RPMI7951 (cell line): ENCODE measurements at places on chromosomes 1 and 21. TPM values are rescaled to one million over a fixed set of nuclear protein-coding genes. Genes with fewer than 3 reads are reported as not detected.

GRCh38 chr1:116312681-116313069 lies 60.4 kb upstream of the ATP1A1 start:
- DNase-seq: no peak

RNF2 gene
- 17.5 and 21.1 TPM in 2 replicates for total RNA-seq

- peak; percentile 18 for DNase-seq
Observed at GRCh38 chr1:9909234-9910046, 629 bp downstream of the CTNNBIP1 start.

DNA sequence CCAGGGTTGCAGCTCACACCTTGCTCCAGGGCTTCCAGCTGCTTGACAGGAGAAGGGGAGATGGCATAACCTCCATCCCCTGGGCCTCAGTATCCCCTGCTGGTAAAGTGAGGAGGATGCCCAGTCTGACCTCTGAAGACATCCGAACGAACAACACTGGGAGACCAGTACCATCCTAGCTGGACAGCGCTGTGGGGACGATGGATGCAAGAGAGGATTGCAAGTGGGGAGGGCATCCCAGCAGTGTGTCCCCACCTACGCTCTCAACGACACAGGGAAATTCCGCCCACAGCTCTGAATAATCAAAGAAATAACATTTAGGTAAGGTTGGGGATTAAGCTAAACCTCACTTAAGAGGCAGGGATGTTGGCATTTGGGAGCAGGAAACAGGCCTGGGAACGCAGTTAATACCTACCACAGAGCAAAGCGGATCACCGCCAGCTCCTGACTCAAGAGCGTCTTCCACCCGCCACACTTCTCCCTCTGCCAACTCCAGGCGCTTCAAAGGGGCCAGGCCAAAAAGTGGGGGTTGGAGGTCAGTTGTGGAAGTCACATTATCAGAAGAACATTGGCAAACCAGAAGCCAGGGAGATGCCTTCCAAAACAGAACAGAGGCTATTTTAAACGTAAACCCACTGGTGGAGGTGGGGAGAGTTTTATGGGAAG lies 47.6 kb downstream of the SSBP3 start:
- DNase-seq: no peak

LBR gene
- 26.1 and 38.2 TPM in 2 replicates for total RNA-seq

- no peak for DNase-seq
Observed at GRCh38 chr1:69294171-69294570, 273.6 kb upstream of the LRRC7 start.

GRCh38 chr1:110328700-110329099 lies 10.5 kb upstream of the RBM15 start:
- DNase-seq: no peak

- DNase-seq: peak; percentile 57
Observed at GRCh38 chr1:84571150-84571535, 3.1 kb downstream of the CTBS start.

CRYAA gene
- total RNA-seq: not detected in 2 replicates

- no peak for DNase-seq
Observed at GRCh38 chr1:171948511-171948910, 107.2 kb downstream of the DNM3 start.

GRCh38 chr1:7557301-7557891 lies 213.7 kb upstream of the VAMP3 start:
- DNase-seq: no peak

- no peak for DNase-seq
Observed at GRCh38 chr1:91120936-91121335, 99.1 kb upstream of the ZNF644 start.

DNA sequence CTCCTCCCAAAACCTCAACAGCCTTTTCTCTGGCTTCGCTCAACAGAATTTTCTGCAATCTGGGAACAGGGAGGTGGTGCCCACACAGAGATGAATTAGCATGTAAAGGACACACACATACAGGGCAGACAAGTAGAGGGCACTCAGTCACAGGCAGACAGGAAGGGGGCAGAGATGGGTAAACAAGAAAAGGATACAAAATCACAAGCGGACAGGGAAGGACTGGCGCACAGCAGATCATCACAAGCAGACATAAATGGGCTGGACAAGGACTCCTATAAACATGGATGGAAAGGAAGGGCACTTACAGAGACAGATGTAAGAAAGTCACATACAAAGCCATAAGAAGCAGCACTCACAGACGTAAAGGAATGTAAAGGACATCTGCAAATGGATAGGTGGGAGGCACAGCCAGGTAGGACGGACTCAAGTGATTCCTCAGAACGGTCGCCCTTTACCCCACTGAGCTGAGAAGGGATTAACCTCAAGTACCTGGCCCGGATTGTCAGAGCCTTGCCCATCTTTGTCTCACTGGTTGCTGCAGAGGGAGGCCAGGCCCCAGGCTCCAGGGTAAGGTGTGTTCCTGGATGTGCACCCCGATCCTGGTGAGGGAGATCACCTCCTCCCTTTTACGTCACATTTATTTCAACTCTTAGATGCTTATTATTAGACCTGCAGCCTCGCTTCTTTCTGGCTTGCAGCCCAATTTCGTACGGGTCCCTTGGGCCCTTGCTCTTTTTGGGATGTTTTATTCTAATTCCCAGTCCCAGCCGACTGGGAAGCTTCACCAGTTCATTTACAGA lies 836 bp upstream of the PRCC start:
- DNase-seq: no peak

- no peak for DNase-seq
Observed at GRCh38 chr1:43605157-43605556, 44.8 kb upstream of the KDM4A start.

DNA sequence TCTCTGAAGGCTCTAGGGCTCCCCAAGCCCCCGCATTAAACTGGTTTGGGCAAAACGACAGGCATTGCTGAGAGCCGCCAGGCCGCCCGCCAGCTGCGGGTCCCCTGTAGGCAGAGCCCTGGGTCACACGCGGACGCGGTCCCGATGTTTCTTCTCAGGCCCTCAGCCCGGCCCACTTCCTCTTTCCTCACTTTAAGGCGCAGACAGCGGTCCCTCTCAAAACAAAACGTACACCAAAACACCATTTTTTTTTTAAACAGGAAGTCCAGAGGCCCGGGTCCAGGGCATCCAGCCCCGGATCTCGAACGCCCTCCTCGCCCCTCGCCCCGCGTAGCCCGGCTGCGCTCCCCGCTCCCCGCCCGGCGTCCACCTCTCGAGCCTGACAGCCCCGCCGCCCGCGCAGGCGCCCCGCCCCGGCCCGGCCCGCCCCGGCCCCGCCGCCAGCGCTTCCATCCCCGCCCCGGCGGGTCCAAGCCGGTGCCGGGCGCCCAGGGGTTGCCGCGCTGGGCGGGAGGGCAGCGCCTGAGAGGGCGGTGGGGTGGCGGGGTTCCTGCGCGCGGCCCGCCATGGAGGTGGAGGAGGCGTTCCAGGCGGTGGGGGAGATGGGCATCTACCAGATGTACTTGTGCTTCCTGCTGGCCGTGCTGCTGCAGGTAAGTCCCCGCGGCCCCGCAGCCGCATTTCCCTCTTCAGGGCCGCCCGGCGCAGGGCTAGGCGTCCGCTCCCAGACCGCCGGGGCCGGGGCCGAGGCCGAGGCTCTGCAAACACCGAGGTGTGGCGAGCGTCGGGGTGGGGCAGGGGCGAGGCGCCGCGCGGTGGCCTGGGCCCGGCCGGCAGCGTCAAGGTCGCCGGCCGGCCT lies at the start of gene SLC22A15:
Gene SLC22A15 (plus strand): TSS at position 452 of the 859 bp plus-strand sequence. CDS start 115 bp downstream, at position 567.
- DNase-seq: peak; percentile 49

CTSS gene
- total RNA-seq: 39.2 and 40.1 TPM in 2 replicates

- DNase-seq: no peak
Observed at GRCh38 chr1:1035291-1035943, 15.5 kb downstream of the AGRN start.

- DNase-seq: peak; percentile 64
Observed at GRCh38 chr1:234756066-234756774, 146.2 kb upstream of the IRF2BP2 start.

DNAJB4 gene
- 40.1 and 53.8 TPM in 2 replicates for total RNA-seq

- no peak for DNase-seq
Observed at GRCh38 chr1:15874471-15874870, 27.0 kb downstream of the SPEN start.

GRCh38 chr1:185483664-185484450 lies 166.8 kb upstream of the IVNS1ABP start:
- peak; percentile 86 for DNase-seq

DNA sequence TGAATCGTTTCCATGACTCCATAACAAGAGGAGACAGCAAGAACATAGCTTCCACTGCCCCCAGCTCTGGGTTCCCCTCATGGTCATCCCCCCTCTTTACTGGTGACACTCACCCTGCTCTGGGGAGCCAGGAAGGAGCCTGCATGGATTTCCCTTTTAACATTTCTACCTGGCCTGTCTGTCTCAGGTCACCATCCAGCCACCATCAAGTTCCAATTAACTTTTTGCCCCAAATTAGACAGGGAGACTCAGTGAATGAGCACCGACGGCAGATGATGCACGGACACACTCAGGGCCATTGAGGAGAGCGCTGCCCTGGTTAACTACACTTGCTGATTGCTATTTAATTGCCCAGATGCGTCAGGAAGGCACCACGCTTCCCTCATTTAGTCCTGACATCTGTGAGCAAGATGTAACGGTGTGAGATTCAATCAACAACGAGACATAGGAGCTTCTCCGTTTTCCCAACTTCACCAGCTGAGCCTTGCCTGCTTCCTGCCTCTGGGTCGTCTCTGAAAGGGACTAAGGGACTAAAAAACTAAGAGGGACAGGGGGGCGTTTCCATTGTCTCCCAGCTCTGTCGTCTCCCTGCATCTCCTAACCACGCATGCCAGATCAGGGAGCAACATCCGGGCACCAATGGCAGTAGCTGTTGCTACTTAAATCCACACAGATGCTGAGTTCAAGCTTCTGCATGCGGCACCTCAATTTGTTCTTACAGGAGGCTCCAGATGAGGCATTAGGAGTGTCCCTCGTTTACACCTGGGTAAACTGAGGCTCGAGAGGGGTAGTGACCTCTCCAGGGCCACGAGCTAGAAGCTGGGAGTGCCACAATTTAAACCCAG lies 426.7 kb downstream of the NPHP4 start:
- DNase-seq: no peak

DNA sequence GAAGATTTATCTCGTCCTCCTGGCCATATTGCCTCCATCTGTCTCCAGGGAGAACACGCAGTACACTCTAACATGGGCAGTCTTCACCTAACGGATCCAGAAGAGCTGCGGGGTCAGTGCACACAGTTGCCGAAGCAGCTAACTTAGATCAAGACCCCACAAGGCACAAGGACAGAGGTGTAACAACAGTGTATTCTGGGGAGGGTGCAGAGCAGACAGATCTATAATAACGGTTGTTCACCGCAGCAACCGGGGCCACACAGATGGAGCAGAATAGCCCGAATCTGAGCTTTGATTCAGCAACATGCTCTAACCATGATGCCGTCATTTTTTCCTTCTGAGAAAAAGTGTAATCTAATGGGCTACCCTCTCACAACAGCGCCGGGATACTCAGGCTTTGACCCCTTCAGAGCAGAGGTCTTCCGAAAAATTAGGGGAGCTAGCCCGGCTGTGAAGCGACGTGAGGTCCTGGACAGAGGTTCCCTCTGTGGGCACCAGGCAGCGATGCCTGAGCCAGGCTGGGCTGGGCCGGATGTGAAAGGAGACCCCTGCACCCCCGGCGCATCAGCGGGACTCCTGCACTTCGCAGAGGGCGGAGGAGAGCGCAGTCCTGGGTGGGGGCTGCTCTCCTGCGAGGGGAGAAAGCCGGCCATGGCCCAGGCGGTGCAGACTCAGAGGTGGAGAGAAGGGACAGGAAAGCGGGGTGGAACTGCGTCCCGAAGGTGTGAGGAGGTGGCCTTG lies 57.5 kb downstream of the BCL9 start:
- peak; percentile 26 for DNase-seq

DNA sequence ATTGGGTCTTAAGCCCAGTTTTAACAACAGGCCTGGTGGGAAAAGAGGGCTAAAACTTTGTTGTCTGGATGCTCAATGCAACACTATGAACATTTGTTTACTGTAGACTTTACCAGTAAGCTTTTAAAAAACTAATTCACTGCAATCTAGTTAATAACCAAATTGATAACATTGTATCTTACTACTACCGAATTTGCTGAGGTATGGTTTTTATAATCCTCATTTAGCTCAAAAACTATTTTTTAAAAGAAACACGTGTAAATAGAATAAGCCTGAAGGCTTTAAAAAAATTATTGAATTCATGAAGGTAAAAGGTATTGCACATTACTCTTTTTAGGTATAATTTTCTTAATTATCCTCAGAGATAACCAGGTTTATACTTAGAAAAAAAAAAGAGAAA lies 500.6 kb downstream of the RWDD3 start:
- DNase-seq: no peak

DNA sequence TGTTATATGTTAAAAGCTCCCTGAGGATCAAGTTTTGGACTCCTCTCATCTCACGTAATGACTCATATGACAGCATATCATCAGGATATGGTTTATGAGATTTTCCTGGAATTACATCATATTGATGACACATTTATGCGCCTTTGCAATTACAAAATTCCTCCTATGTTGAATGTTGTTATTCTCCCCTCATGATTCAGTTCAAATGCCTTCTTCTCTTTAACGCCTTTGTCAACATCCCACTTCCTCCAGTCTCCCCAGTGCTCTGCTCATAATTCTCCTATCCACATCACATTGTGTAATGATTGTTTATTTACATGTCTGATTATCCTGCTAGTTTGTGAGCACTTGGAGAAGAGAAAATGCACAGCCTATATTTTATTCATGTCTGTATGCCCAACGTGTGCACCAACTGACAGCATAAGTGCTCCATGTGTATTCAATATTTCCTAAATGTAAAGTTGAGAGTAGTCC lies 80.9 kb upstream of the BACH1 start:
- DNase-seq: peak; percentile 74

GRCh38 chr1:153355445-153356071 lies 2.1 kb upstream of the S100A9 start:
- peak; percentile 61 for DNase-seq

DNA sequence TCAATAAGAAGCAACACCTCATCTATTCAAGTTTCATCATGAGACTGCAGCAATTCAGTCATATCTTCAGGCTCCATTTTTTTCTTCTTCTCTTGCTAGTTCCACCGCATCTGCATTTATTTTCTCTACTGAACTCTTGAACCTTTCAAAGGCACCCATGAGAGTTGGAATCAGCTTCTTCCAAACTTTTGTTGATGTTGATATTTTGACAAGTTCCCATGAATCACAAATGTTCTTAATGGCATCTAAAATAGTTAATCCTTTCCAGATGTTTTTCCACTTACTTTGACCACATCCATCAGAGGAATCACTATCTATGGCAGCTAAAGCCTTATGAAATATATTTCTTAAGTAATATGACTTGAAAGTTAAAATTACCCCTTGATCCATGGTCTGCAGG lies 434.3 kb downstream of the GPATCH2 start:
- DNase-seq: no peak

DNA sequence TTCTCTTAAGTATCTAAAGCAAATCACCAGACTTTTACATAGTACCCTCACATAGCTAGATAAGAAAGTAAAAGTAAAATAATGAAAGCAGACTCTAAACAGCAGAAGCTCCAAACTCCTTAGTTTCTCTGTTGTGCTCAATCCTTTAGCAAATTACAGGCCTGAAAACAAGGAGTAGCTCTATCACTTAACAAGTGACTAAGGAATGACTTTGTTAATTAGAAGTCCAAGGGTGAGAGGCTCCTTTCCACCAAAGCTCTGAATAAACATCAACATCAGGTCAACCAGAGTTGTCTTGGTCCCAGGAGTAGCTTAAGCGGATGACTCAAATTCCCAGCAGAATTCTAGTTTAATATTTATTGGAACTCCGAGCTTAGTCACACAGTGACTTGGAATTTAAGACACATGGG lies 5.9 kb downstream of the NRIP1 start:
- peak; percentile 46 for DNase-seq

GRCh38 chr1:69172003-69173000 lies 395.4 kb upstream of the LRRC7 start:
- no peak for DNase-seq
